ENCODE measurements at places on chromosomes 11 and 22. TPM values are rescaled to one million over a fixed set of nuclear protein-coding genes. Genes with fewer than 3 reads are reported as not detected.

The SPTBN2 gene
- 170 TPM for total RNA-seq

DNA sequence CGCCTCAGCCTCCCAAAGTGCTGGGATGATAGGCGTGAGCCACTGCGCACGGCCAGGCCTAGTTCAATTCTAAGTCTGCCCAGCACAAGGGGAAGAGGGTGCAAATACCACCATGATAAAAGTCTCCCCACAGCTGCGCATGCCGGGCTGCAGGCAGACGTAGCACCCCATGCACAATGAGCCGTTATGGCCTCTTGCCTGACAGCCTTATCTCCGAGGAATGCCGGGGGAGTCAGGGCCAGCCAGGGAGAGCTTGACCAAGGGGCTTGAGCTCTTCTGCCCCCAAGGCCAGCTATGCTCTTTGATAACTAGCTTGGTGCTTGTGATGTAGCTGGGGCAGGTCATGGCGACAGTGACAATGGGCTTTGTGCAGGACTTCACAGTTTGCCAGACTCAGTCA, 13.7 kb upstream of the SCUBE1 start:
- DNase-seq = no peak

The SOX6 gene
- 17.1 TPM for total RNA-seq

The OR5B17 gene
- total RNA-seq = not detected

- no peak for DNase-seq
Measured at GRCh38 chr11:110463153-110463552, 33.4 kb downstream of the FDX1 start.

- peak; percentile 77 for DNase-seq
Measured at GRCh38 chr22:49971232-49972162, 10.9 kb downstream of the PIM3 start.

DNA sequence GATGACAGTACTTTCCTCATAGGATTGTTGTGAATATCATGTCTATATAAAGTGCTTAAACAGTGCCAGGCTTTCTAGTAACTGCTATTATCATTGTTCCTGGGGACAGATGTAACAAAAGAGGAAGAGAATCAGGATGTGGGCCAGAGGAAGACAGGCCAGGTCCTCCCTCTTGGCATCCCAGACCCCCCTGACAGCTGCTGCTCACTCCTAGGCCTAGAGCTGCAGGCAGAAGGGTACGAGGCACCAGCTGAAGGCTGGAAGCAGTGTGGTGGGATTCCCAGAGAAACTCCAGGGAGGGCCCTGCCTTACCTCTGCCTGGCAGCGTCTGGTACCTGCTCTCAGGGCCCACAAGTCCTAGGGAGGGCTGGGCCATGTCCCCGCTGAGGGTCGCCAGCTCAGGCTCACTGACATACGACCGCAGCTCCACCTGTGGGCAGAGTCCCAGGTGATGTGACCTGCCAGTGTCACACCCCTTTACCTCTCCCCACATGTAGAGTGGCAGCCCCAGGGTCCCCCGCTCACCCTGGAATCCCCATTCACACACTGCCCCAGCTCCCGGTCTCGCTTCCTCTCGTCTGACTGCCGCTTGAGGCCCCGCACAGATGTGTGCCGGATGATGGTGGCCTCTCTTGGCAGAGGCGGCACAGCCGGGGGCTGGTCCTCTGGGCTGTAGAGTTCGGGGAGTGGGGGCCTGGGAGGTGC, 52.2 kb downstream of the C11orf58 start:
- DNase-seq = no peak

- no peak for DNase-seq
Measured at GRCh38 chr11:47377571-47378009, 757 bp downstream of the SPI1 start.

The OR4A16 gene
- total RNA-seq = not detected

The PLCB3 gene
- 4.9 TPM for total RNA-seq

The ROBO3 gene
- 10.2 TPM for total RNA-seq

The MUC5AC gene
- not detected for total RNA-seq

DNA sequence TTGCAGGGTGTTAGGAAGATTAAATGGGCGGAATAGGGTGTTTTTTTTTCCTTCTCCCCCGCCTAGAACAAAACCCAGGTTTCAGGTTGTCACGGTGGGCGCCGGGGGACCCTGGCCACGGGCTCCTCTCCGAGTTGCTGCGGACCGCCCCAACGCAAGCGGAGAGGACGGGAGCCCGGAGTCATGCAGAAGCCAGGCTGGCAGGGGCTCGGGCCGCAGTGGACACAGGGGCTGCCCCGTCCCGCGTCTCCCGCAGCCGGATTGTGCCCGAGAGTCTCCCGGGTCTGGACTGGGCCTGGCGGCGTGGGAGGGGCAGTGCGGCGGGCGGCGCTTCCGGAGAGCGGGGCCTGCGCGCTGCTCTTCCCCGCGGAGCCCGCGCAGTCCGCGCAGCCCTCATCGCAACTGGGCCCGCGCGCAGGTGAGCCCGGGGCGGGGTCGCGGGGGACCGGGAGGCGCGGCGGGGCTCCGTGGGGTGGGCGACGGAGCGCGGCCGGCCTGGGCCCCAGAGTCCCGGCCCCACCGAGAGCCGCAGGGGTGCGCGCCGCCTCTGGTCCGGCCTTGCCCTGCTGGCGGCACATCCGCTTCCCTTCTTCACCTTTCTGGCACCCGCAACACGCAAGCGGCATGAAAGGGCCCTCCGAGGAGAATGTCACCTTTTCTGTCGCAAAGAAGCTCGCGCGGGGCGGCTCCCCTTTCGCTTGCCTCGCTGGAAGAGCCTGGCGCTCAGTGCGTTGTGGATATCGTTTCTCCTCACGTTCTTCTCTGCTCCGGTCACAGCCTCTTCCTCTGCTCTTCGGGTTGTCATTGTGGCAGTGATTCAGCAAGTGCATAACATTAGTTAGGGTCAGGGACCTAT, at the start of gene TIRAP:
Gene TIRAP, plus strand, starts transcription at position 358 of the 856 bp plus-strand sequence. CDS start 7,802 bp downstream, outside the sequence.
- DNase-seq = peak; percentile 66

The RIMBP3C gene
- 0.82 TPM for total RNA-seq

GRCh38 chr11:21556926-21557325, 636.0 kb upstream of the ANO5 start:
- DNase-seq = no peak

The CCDC89 gene
- 0.41 TPM for total RNA-seq

DNA sequence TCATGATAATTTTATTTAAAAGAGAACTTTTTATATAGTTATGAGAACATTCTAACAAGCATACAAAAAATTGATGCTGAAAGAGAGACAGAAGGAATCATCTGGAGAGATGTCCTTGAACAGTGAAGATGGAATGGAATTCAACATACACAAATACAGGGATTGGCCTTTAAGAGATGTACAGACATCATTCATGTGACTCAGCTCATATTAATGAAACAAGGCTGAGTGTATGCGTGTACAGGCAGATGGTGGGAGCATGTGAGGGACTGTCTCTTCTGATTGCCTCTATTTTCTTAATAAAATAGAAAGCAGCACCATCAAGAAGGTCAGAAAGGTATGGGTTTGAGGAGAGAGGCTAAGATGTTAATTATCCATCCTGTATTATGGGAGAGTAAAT, 793.3 kb downstream of the CNTN5 start:
- no peak for DNase-seq

DNA sequence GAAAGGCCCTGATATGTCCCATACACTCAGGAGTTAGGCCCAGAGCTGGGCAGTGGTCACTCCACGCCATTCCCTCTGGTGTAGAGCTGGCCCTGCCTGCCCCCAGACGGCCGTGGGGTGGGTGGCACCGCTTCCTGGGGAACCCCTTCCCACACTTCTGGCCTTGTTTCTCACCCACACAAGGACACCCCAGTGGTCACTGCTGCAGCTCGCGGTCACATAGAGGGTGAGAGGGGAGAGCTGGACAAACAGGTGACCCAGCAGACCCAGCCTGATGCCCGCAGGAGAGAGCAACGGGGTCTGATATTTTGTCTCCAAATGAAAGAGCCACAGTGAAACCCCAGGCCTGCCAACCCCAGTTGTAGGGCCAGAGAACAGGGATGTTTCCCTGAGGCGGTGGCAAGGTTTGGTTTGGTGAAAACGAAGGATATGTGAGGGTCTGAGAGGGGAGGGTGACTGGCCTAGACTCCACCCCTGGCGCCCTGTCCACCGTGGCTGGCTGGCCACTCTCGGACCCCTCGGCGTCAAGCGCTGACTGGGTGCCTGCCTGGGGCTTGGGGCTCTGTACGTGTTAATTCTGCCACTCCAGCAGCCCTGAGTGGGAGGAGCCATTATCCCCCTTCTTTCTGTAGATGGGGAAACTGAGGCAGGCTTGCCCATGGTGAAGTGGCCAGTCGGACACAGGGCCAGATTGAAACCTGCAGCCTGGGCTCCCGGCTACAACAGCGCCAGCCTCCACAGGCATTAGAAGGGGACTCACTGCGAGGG, 71.0 kb upstream of the PPARA start:
- DNase-seq = no peak

The FEN1 gene
- total RNA-seq = 15.9 TPM

The OR2AT4 gene
- not detected for total RNA-seq

- DNase-seq = no peak
Measured at GRCh38 chr22:40328546-40329456, 17.5 kb upstream of the ADSL start.

The VSIG2 gene
- not detected for total RNA-seq

GRCh38 chr11:14544611-14545010, 24.4 kb upstream of the PSMA1 start:
- DNase-seq = no peak

The KBTBD3 gene
- total RNA-seq = 10.6 TPM

Data from frontal cortex (tissue), 4 donors.